Chondrocyte (in vitro differentiated cells): ENCODE measurements at places on chromosomes 7 and 10.

- DNase-seq: no peak
Measured at GRCh38 chr7:66609176-66609575, 19.5 kb upstream of the KCTD7 start.

- no peak for DNase-seq
Measured at GRCh38 chr7:145737617-145738016, 379.0 kb upstream of the CNTNAP2 start.

GRCh38 chr7:45132708-45133320 lies 21.3 kb upstream of the TBRG4 start:
- peak; percentile 58 for DNase-seq

GRCh38 chr10:106189292-106189691 lies 975.2 kb downstream of the SORCS1 start:
- DNase-seq: no peak

- DNase-seq: no peak
Measured at GRCh38 chr7:131890176-131890575, 333.7 kb upstream of the PODXL start.

GRCh38 chr7:150515248-150516147 lies 826 bp downstream of the GIMAP7 start:
- no peak for DNase-seq

- no peak for DNase-seq
Measured at GRCh38 chr10:75508239-75508813, 76.9 kb downstream of the LRMDA start.

GRCh38 chr7:66901941-66902843 lies 18.8 kb upstream of the TMEM248 start:
- peak; percentile 79 for DNase-seq

DNA sequence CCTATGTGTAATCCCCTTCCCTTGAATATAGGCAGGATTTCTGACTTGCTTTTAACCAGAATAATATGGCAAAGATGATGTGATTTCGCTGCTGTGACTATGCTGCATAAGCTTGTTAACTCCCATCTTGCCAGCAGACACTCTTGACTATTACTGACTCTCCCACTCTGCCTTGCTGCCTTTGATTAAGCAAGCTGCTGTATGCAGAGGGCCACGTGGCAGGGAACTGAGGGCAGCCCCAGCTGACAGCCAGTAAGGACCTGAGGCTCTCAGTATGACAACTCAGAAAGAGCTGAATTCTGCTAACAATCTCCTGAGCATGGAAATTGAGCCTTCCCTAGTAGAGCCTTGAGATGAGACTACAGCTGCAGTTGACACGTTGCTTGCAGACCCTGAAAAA lies 279.4 kb upstream of the CACNA2D1 start:
- no peak for DNase-seq
